ENCODE measurements at places on chromosomes 1 and 21. TPM values are rescaled to one million over a fixed set of nuclear protein-coding genes. Genes with fewer than 3 reads are reported as not detected.
A peak's percentile ranks its signal among the peaks of the same experiment; 100 is the strongest.

The OBSCN gene
- total RNA-seq = 2.2 TPM

The COL11A1 gene
- not detected for total RNA-seq

The CD101 gene
- 9.3 TPM for total RNA-seq

- DNase-seq = no peak
Measured at GRCh38 chr1:19773485-19773884, 26.2 kb downstream of the TMCO4 start.

DNA sequence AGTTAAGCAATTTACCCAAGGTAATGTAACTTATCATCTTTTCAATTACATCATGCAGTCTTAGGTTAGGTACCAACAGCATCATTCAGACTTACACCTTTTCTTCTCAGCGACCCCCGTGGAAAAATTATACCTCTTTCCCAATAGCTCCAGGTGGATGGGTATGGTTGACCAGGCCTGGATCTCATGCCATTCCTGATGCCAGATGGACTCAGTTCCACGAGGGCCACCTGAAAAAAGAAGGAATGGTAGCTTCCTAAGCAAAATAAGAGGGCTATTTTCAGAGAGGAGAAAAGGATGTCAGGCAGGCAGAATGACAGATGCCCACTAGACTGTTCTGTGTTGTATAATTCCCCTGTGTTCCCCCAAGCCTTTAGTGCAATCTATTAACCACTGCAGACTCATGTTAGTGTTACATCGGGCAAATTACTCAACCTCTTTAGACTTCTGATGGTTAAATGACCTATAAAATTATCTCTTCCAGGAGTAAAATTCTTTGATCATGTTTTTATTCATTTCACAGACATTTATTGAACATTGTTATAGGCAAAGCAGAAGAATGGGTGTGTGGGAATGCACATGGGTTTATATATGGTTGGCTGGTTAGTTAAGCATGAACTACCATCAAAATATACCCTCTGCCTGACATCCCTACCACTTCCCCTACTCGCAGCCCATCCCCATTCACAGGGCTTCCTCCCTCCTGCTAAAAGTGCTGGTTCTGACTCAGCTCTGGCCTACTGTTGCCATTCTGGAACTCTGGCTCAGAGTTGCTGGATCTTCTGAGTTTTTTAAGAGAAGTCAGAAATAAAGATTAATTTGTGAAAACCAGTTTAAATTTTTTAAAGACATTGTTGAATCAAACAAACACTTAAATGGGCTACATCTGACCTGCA lies 10.6 kb upstream of the MYSM1 start:
- DNase-seq = peak; percentile 19

DNA sequence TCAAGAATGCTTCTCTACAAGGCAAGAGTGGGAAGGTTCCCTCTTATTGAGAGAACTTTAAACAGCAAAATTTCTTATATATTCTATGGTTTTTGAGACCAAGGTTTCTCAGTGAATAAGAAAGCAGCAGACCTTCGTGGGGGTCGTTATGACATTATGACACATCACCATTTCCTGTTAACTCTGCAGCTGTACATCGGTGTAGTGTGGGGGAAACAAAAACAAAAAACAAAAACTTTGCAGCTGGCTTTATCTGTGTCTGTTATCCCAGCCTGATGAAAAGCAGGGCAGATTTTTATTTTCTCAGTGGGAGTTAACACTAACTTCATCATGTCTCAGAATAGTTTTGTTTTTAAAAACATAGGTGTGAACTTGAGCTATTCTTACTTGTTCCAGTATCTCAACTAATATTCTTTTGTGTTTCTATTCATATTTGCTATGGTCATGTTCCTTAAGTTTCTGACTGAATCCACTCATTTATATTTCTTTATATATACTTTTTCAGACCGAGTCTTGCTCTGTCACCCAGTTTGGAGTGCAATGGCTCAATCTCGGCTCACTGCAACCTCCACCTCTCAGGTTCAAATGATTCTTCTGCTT lies 2.1 kb downstream of the SDE2 start:
- peak; percentile 61 for DNase-seq

DNA sequence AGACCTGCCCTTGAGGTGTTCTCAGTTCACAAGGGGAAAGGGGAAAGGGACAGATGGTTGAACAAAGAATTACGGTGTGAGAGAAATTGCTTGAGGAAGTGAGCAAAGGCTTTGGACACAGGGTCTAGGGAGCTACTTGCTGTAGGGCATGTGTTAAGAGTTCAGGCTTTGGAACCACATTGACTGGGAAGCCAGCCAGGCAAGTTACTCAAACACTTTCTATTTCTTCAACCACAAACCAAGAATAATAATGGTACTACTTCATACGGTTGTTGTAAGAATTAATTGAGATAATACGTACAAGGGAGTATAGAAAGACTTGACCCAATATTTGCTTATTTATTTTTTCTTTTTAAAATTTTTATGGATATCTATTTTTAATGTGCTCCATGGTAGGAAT lies 26.6 kb downstream of the AK4 start:
- DNase-seq = peak; percentile 96

DNA sequence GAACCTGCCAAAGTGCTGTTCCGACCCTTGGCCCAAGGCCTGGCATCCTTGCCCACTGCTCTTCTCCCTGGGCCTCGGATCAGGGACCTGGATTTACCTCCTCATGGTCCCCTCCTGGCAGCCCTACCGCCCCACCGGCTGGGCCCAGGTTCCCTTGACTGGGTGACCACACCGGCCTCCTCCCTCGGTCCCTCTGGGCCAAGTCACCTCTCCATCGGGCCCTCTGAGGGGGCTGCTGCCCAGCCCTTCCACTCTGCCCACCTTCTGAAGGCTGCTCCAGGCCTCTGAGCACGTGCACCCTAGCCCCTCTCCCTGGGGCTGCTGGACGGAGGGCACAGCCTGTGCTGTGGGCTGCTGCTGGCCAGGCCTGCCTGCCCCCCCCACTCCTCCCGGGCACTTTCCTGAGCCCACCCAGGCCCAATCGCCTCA lies 9.3 kb upstream of the MMEL1 start:
- DNase-seq = no peak

DNA sequence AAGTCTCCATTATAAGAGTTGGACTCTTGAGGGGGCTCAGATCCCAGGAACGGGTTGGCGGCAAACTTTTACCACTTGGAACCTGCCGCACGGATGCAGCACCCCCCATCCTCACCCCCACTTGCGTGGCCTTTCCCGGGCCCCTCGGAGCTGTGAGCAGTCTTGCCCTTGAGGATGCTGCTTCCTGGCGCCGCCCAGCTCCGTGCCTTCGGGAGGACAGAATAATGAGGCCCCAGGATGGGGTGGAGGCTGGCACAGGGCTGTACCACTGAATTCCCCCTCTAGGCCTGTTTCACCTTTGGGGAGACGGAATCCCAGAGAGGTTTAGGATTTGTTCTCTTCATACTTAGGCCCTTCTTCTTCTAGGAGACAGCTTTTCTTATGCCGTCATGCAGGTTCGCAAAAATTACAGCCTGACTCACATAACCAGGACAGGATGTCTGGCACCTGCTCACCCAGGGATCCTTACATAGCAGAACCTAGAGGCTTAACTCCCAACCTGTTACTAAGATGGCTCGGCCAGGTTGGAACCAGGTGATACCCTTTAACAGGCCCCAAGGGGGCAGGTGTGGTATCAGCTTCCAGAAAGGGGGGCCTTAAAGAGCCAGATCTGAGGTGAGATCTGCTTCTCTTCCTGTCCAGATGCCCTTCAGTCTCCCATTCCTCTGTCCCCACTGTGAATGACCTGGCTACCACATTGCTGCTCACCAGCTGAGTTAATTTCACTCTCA lies 1.5 kb downstream of the TRNP1 start:
- no peak for DNase-seq

- DNase-seq = no peak
Measured at GRCh38 chr1:231750296-231750695, 123.7 kb downstream of the DISC1 start.

DNA sequence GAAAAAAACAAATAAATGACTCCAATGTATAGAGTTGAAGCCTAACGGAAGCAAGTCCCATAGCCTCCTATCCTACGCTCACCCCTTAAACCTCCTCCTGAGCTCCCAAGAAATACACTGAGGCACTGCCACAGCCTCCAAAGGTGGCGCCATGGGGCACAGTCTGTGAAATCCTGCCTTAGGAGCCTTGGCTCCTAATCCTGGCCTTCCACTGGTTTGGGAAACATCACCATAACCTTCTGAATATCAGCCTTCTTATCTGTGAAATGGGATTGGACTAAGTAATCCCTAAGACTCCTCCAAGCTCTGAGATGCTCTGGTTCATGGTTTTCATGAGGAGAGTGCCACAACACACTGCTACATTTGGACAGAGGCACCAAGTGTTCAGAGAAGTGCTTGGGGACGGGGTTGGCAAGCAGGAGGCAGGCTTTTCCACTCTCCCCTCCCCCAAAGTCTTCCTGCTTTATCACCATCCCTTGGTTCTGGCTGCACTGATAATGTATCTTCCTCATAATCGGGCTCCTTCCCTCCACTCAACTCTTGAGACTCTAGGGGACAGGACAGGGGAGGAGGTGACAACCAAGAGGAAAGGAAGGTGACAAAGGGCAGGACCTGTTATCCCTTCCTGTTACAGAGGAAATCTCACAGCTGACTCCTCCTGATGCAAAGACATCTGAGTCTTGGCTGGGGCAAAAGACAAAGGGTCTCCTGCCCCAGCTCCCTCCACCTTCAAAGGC lies 2.7 kb downstream of the SLAMF7 start:
- DNase-seq = no peak

All from Daoy (cell line).